ENCODE measurements at places on chromosomes 3 and 15. TPM values are rescaled to one million over a fixed set of nuclear protein-coding genes. Genes with fewer than 3 reads are reported as not detected.

Gene ZNF385D
- not detected for total RNA-seq

Gene STX19
- not detected for total RNA-seq

Gene WDR72
- total RNA-seq, result 5.9 TPM

Gene TLR9
- total RNA-seq, result 0.02 TPM
